ENCODE measurements at places on chromosomes 2 and 18. TPM values are rescaled to one million over a fixed set of nuclear protein-coding genes. Genes with fewer than 3 reads are reported as not detected.

Gene GRHL1
- 0.86 TPM for total RNA-seq

Gene LYG2
- total RNA-seq, result not detected

Gene DSEL
- 14.6 TPM for total RNA-seq

Gene CYP27A1
- 4.1 TPM for total RNA-seq

Gene CDK15
- not detected for total RNA-seq

Data from thoracic aorta endothelial cell (primary cell).